ENCODE measurements at places on chromosomes 5 and 9.

GRCh38 chr9:69743930-69744329, 15.9 kb downstream of the PTAR1 start:
- no peak for DNase-seq

DNA sequence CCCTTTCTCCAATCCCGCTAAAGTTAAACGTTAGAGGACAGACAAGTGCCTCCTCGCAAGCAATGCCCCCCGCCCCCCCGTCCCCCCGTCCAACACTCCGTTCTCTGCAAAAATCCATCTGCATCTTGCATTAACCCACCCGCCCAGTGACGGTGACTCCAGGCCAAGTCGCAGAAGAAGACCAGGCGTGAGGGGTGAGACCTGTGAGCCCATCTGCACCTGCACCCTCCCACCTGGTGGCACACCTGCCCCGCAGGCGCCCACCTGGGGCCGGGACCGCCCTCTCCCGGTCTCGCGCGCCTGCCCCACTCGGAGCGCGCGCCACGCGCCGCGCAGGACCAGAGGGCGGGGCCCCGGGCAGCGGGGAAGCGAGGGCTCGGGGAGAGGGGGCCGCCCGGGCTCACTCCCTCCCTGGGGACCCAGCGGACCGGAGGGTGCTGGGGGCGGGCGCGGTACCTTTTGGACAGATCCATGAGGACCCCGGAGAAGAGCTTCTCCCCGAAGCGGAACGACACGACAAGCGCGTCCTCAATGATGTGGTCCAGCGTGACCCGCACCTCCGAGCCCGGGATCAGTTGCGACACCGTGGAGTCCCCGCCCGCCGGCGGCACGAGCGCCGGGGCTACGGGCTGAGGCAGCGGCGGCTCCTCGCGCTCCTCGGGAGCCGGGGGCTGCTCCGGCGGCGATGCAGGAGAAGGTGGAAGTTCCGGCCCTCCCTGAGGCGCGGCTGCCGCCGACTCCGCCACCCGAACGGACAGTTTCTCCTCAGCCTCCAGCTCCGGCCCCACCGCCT, 705 bp downstream of the PWWP2A start:
- DNase-seq, result peak; percentile 11

- no peak for DNase-seq
Observed at GRCh38 chr5:82044010-82044409, 72.2 kb downstream of the ATG10 start.

- peak; percentile 59 for DNase-seq
Observed at GRCh38 chr5:142611154-142611553, 74.7 kb downstream of the FGF1 start.

DNA sequence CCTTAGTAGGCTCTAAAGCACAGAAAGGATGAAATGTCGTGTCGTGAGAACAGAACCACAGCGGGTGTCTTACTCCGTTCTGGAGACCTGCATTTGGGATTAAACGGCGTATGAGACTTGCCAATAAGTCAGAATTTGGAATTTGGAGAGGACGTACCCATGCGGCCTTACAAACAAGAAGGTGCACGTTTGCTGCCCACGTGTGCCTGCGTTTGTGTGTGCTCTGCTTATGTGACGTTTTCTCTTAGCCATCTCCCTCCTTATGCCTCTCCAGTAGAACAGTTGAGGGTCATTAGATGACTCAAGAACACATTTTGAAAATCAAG, 171.6 kb upstream of the OTULINL start:
- no peak for DNase-seq

DNA sequence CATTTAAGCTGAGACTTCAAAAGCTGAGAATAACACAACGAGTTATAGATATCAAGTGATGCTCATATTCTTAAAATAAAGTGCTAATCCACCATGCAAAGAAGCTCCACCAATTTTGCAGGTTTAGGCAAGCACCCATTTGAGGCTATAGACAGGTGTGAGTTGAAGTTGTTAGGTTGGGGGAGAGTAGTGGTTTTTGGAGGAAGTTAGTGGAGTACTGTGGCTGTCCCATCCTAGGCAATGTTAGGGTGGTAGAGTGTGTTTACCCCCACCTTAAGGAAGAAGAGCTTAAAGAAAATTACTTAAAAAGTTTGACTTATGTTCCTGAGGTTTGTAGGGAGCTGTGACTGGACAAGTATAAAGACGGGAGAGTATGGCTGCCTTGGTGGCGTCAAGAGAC, 98.9 kb upstream of the MAN2A1 start:
- no peak for DNase-seq

- DNase-seq, result peak; percentile 93
Observed at GRCh38 chr5:59246145-59246869, 647.2 kb downstream of the PDE4D start.

- peak; percentile 45 for DNase-seq
Observed at GRCh38 chr5:125476901-125477585, 730.6 kb upstream of the ZNF608 start.

- DNase-seq, result peak; percentile 57
Observed at GRCh38 chr9:134778841-134779411, 101.7 kb upstream of the FCN2 start.

- no peak for DNase-seq
Observed at GRCh38 chr5:39064450-39064849, 9.7 kb downstream of the RICTOR start.

DNA sequence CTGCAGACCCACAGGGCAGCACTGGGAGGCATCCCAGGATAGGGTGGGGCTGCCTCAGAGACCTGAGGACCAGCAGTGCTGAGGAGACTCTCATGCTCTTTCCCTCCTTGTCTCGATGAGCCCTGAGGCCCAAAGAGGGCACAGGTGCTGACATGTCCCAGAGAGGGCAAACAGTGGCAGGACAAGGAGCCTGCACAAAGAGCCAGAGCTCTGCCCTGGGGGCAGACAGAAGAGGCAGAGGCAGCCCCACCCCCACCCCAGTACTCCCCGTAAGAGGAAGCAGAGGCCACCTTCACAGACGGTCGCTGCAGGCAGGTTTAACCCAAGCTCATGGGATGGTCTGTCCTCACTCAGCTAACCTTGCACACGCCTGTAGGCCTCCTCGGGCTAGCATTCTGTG, 29.4 kb upstream of the TTLL11 start:
- no peak for DNase-seq

- no peak for DNase-seq
Observed at GRCh38 chr9:29160763-29161353, 1587.6 kb upstream of the C9orf72 start.

GRCh38 chr5:155091063-155091648, 77.6 kb downstream of the KIF4B start:
- DNase-seq, result peak; percentile 77

- no peak for DNase-seq
Observed at GRCh38 chr9:133126697-133127339, 5.8 kb upstream of the RALGDS start.

DNA sequence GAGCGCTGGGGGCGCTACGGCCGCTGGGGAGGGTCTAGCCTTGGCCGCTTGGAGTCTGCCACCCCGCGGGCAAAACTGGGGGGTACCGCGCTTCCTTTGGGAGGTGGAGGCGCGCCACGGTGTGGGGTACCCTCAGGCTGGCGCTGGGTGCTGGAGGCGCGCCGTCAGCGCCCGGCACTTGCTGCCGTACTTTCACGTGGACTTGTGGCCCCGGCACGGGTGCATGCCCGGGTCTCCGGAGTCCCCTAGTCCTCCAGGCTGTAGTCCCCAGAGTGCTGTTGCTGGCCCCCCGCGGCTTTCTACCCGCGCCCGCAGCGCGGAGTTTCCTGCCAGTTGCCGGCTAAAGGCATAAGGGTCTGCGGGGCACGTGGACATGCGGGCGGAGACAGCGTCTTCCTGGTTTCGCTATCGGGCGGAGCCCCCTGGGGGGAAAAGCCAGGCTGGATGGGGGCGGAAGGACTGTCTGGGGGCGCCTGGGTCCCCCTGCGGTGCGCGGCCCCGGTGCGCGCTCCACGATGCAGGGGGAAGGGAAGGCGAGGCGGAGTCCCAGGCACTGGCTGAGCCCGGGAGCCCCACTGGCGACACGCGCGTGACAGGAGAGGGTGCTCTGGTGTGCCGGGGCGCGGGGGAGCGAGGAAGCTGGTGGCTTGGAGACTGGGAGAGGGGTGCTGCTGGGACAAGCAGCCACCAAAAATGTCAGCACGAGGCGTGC, 666 bp downstream of the PPARGC1B start:
- DNase-seq, result peak; percentile 15

- DNase-seq, result no peak
Observed at GRCh38 chr9:111411266-111411665, 72.9 kb downstream of the ECPAS start.

GRCh38 chr5:167792514-167792913, 498.9 kb upstream of the WWC1 start:
- no peak for DNase-seq

DNA sequence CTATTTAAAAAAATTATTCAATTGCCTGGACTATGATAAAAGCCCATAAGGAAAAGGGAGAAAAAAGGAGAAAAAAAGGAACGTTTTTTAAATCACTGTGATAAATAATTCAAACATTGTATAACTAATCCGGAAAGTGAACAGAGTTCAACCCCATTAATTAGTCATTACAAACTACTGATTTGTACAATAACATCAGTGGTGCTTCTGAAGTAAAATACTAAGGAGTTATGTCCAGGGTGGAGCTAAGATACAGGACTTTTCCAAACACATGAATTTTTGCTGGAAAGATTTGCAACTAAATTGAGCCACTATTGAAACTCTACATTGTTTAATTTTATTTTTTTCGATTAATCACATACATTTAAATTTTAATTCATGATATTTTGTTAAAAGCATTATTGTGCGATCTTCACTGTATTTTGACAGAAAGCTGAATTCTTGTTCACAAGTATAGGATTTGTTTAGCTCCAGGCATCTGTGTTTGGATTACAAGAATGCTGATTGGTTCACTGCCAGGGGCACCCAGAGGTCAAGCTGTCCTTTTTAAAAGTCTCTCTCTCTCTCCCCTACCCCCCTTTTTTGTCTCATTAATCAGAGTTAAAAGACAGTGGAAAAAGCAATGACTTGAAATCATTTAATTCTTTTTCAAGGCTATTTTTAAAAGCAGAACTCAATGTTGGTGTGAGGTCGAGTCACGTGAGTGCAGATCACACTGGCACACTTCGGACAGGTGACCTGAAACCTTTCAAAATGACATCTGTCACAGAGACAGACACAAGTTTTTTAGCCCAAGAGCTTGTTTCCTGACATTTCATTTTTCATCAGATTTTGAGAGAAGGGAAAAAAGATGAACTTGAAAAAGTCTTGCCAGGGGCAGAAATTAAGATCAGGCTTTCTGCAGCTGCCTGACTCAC, 387.3 kb downstream of the NR2F1-AS1 start:
- no peak for DNase-seq

- DNase-seq, result peak; percentile 8
Observed at GRCh38 chr5:15489571-15490235, 10.3 kb upstream of the FBXL7 start.

DNA sequence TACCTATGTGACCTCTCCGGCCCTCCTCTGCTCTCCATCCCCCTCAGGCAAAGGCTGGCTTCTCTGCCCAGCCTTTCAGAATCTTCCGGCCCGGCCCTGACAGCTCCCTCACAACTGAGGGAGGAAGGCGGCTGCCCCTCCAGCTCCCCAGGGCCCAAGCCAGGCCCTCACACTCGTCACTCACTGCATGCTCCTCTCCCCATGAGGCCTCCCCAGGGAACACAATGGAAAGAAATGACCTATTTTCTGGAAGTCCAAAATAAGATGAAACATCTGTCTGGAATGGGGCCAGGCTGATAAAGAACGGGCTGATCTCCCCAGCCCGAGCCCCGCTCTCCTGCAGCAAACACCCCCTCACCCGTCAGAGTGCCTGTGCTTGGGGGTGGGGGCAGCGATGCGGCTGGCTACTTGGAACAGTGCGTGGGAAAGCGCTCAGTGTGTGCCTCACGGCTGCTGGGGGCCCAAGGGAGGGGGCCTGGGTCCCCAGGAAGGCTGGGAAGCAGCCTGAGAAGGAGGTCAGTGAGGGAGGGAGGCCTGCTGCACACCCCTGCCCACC, 11.3 kb downstream of the PDGFRB start:
- peak; percentile 91 for DNase-seq

- no peak for DNase-seq
Observed at GRCh38 chr5:96931605-96932004, 4.3 kb upstream of the LNPEP start.

DNA sequence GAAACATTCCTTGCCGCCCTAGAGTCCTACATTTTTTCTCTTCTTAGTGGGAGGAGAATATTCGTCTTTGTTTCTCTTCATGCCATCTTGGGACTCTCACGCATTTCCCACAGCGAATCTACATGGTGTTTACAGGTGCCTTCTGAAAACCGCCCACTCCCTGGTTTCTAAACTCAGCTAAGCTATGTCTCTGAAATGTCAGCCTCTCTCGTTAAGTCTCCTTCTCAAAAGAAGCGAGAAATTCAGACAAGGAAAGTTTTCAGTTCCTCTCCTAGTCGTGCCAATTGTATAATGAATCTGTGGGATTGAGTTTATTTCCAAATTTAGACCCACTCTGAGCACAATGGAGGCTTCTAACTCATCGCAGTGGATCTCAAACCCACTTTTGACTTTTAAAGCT, 186.8 kb upstream of the NFIB start:
- DNase-seq, result no peak

- no peak for DNase-seq
Observed at GRCh38 chr5:15983392-15983791, 196.2 kb downstream of the MARCHF11 start.

- DNase-seq, result peak; percentile 58
Observed at GRCh38 chr9:116812231-116813030, 125.3 kb downstream of the TRIM32 start.

DNA sequence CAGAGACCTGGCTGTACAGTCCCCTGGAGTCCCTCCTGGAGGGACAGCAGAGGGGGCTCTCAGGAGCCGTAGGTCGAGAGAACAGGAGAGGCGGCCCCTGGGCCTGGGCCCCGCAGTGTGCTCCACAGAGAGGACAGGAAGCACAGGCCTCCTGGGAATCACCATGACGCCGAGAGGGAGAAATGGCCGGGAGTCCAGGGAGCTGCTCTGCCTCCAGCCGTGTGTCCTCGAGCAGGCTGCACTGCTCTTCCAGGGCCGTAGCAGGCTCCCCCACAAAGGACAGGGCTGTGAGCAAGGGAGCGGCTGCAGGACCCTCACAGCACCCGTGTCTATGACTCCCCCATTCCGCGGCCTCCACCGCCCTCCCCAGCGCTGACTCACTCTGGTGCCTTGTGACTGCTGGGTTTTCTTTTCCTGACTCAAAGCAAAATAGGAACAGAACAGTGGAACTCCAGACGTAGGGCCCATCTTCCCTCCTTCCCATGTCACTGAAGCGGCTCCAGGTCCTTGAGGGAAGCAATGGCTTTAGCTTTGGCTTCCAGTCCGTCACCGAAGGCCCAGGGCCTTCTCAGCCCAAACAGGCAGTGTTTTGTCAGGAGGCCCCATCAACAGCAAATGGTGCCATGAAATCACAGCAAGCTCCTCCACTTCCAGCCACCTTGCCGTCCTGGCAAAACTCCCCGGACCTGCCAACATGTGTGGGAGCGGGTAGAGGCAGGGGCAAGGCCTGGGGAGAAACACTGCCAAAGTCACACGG, 114.2 kb downstream of the LHFPL2 start:
- DNase-seq, result peak; percentile 60

- no peak for DNase-seq
Observed at GRCh38 chr5:153555420-153556114, 65.1 kb downstream of the GRIA1 start.
